Activated T-helper 1 cell treated with Interleukin-2 at 50 U/mL for 16 hours (primary cell): ENCODE measurements at places on chromosomes 1 and 21.

DNA sequence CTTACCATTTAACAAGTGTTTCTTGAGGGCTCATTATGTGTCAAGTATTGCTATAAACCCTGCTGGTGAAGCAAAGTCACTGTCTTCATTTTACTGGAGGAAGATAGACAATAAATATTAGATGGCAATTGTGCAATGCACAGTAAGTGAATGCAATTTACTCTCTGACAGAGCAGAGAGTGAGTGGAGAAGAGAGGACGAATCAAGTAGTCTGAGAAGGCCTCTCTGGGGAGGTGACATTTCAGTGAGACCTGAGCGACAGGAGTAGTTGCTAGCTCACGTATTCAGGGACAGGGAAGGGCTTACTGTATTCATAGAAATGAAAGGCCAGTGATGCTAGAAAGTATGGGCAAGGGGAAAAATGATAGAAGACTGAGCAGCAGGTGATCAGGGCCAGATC lies 1.2 kb upstream of the NMNAT2 start:
- no peak for DNase-seq

DNA sequence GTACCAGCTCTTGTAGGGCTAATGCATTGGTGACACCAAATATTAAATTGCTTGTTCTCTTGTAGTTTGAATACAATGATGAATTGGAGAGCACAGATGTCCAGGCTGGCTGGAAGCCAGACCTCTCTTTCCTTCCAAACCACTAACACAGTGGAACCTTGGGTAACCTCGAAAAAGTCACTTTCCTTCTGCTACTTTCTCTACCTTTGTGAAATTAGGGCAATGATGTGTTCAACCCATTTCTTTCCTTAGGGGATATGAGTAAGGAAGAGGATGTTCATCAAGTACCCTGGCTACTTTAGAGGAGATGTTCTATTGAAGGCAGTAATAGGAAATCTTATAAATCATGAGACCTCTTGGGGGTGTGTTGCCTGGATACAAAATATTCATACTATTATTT lies 55.7 kb downstream of the XCL2 start:
- DNase-seq = no peak

DNA sequence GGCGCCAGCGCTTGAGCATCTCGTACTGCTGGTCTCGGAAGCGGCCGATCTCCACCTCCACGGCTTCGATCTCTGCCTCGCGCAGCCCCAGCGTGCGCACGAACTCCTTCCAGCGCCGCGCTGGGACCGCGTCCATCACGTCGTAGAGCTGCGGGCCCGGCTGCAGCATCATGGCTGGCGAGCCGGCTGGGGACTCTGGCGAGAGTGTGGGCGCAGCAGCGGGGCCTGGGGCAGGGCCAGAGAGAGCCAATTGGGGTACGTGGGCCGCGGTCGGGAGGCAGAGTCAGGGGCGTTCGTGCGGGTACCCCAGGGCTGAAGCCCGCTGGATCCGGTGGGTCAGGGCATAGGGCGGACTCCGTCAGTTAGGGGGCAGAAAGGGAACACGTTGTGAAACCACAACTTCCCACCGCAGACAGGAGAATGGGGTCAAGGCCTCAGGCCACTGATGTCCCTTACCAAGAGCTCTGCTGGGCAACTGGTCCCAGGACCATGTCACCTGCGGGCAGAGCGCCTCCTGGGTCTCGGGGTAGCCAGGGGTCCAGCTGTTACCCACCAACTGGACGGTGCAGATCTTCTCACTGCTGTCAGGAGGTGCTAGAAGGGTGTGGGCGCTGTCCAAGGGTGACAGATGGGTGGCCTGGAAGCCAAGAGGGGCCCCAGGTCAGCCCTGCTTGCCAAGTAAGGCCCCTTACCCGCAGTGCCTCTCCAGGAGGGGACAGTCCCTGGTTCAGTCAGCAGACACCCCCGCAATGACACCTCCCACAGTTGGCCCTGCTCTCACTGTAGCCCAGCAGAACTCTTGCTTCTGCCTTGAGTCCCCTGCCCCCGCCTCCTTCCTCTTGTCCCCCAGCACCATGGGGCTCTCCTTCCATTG lies 4.2 kb downstream of the TNFRSF25 start:
- no peak for DNase-seq

GRCh38 chr1:222290866-222291265 lies 257.0 kb downstream of the HHIPL2 start:
- no peak for DNase-seq

DNA sequence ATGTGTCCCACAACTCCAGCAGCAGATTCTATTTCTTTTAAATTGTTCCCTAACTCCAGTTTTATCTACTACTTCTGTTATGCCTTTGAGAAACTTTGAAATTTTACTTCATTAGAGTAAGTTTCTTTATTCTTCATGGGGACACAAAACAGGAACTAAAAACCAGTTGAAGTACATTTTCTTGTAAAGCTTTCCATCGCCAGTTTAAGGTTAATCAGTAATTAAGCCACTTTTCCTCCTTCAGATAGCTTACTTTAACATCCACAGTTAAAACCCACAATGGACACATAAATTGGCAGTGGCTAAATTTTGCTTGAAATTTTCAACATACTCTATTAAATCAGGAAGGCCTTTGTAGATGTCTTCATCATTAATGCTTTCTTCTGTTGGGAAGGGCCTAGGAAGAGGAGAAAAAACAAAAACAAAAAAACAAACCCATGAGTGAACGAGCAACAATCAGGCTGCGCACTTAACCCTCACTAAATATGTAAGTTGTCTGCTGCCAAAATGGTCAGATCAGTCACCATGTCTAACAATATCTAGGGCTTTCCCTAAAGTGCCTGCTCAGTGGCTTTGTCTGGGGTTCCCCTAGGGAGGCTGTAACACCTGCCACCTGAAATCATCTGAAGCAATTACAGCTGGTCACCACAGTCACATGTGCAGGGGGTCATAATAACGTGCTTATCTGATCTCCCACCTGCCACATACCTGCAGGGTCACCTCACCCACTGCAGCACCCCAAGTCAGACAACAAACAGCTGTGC lies 187.9 kb downstream of the VAV3 start:
- DNase-seq = no peak

DNA sequence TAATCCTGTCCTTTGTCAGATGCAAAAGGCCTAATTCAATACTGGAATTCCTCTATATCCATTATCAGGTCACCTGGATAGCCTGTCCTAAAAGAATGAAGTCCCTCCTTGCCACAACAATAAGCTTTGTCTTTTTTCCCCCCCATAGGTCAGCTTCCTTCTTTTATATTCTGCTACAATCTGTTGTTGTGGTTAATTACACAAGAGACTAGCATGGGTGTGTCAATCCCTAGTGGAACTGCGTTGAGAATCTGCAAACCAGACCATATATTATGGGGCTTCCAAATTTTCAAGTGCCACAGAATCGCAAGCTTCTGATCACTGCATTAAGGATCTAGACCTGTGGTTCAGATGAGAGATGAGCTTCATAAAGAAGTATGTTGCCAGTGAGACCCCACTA lies 349.6 kb downstream of the SMYD3 start:
- no peak for DNase-seq

GRCh38 chr1:40794974-40795715 lies 11.6 kb downstream of the KCNQ4 start:
- no peak for DNase-seq

DNA sequence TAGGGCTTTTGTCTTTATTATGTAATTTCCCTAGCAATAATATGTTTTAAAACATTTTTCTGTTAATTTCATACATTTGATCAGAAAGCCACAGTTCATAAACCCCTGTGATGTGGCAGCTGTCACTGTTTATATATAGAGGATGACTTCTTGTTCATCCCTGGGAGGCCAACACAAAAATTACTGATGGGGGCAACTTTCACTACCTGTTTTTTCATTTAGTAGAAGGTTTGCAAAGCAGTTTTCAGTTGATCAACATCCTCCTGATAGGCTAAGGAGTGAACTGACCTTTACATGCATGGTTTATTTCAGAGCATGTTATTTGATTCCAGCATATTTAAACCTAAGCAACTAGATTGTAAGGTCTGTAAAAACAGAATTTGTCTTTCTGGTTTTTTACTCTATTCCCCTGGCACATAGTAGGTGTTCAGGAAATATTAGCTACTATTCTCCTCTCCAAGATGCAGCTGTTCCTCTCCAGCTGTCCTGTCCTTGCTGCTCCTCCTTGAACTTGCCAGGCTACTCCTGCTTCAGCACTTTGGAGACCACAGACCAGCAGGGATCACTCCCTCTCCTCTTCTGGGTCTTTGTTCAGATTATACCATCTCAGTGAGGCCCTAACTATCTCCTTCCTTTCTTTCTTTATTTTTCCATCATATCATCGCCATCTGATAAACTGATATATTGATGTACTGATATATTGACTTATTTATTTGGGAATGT lies 54.7 kb downstream of the ROR1 start:
- no peak for DNase-seq

- no peak for DNase-seq
These were observed 40.4 kb downstream of the PHC2 start for GRCh38 chr1:33390542-33390941.

- peak; percentile 12 for DNase-seq
These were observed 2.5 kb upstream of the BCL10 start for GRCh38 chr1:85278853-85279314.

DNA sequence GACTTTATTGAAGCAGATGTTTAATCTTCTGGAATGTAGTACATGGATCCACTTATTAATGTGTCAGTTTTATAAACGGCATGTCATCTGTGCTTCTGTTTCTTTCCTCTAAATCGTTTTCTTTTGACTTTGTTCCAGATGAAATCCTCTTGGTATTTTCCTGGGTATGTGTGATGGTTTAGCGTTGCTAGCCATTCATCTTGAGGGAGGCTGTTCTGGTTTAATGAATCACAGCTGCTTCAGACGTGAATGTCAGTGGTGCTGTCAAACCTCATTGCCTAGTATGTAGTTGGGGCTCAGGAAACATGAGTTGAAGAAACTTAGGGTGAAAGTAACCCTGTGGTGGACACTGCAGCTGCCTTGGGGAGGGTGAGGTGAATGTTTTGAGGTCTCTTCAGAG lies 33.2 kb downstream of the KCNK1 start:
- DNase-seq = no peak

GRCh38 chr1:204578867-204579664 lies 62.9 kb downstream of the MDM4 start:
- DNase-seq = no peak

DNA sequence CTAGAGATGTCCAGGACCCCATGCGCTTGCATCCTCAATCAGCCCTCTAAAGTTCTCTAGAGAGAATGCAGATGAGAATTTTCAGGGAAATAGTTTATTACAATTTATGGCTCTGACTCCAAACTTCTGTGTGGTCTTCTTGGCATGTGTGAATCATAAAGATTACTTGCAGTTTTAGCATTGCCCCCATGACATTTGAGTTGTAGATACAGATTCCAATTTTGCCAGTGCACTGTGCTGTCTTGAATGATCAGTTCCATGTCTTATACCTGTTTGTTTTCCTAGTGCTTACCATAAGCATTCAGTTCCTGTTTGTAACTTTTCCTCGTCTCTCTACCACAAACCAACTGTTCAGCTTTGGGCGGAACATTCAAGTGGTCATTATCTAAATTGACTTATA lies 4.8 kb downstream of the KRTAP21-3 start:
- no peak for DNase-seq

- DNase-seq = no peak
These were observed 49.1 kb downstream of the ERI3 start for GRCh38 chr1:44305962-44306422.

- DNase-seq = no peak
These were observed at the start of gene CDKN2C for GRCh38 chr1:50969611-50970508. TSS of gene CDKN2C (plus strand) at chr1:50970245. CDS start at chr1:50970369, 124 bp downstream.

DNA sequence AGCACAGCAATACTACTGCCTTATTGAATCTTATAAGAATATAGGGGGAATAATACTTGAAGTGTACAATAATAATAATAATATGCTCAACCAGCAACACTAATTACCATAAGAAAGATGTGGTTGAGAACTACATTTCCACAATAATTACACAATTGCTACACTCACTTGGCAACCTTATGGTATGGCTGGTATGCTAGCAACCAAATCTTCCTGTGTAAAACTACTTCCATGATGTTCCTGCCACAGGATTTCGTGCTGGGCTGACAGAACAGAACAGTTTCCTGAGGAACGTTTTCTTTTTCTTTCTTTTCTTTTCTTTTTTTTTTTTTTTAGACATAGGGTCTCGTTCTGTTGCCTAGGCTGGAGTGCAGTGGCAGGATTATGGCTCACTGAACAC lies 50.6 kb downstream of the KIF26B start:
- DNase-seq = no peak

DNA sequence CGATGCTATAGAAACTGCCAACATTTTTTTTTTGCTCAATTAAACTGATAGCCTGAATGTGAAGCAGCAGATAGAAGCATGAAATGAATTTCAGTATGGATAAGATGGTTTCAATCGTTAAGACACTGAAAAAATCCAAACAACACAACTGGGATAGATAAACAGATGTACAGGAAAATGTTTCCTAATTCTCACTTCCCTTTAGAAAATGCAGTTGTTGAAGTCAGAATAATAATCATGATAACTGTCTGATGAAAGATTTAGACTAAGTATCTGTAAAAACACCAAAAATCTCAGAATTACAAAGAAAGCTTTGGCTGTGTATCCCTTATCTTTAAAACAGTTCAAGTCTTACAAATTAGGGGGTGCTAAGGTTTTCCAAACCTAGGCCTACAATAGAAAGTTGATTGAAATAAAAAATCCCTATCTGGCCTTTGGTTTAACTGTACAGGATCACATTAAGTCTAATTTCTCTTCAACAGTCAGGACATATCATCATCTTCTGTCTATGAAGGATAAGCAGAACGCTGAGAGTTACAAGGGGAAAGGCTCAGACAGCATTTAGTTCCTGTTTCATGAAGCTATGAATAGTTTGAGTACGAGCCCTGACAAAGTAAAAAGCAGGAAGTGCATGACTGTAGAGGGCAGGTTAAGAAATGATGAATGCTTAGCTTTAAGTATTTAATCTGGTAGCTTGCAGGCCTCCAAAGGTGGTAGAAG lies 203.2 kb downstream of the APP start:
- no peak for DNase-seq

- DNase-seq = no peak
These were observed 2.5 kb upstream of the CD160 start for GRCh38 chr1:145716641-145717345.

DNA sequence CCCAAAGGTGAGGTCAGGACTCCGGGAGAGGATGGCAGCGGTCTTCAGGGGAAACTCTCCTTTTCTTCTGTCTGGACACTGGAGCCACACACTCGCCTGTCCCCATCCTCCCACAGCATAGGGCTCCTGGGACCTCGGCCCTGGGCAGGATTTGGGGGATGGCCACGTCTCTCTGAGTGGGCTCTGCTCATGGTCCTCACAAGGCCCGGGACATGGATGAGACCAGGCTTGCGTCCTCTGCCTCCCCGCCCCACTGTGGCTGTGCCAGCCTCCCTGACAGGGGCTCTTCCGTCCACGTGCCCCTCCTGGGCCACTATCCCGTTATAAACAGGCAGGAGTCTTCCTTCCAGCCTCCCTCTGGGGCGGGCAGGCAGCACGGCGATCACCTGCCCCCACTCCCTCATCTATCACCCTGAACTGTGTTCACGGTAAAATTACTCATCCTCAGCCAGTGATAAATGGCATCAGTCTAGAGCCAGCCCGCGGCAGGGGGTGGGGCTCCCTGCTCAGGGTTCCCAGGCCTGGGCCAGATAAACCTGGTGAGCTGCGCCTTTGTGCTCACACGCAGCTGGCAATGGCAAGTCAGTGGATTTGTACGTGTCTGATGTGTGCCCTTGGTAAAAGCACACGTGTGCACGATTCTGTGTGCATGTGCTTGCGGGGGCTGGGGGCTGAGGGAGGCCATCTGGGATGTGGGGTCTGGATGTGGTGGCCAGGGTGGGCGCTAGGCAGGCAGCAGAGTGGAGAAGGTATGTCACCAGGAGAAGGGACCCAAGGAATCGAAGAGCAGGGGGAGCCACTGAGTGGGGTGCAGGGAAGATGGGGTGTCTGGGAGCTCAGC lies 12.6 kb upstream of the SAMD11 start:
- DNase-seq = no peak
